ENCODE measurements at places on chromosomes 4 and X.
A peak's percentile ranks its signal among the peaks of the same experiment; 100 is the strongest.

- no peak for DNase-seq
These were observed 126.5 kb upstream of the INTU start for GRCh38 chr4:127506283-127506682.

- DNase-seq, result no peak
These were observed 12.7 kb upstream of the CXCL8 start for GRCh38 chr4:73727685-73728084.

- DNase-seq, result no peak
These were observed 7.1 kb downstream of the EPGN start for GRCh38 chr4:74315376-74315775.

DNA sequence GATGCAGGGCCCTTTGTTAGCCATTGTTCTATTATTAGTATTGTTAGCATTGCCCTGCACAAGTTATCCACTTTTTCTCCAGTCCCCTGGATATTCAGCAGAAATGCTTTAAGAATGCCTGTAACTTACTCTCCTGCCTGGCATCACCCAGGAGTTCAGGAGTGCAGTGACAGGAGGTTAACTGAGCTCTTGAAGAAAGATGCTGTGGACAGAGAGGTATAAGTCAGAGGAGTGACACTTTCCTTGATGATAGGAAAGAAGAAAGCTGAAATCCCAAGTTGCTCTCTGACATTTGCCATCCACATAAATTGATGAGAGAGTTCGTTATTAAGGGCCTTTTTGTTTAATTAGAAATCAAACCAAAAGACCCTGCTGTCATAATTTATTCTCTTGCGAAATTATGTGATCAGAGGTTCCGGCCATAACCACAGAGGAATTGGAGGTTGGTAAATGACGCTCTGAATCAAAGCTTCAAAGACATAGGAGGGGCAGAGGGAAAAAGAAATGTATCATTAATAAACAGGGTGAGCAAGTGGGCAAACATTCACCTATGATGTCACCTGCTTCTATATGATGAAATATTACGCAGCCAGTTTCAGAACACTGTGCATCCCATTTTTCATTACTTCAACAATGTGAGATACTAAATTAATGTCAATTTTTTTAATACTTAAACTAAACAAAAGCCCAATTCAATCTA is 230.2 kb upstream of the JADE1 start:
- no peak for DNase-seq

DNA sequence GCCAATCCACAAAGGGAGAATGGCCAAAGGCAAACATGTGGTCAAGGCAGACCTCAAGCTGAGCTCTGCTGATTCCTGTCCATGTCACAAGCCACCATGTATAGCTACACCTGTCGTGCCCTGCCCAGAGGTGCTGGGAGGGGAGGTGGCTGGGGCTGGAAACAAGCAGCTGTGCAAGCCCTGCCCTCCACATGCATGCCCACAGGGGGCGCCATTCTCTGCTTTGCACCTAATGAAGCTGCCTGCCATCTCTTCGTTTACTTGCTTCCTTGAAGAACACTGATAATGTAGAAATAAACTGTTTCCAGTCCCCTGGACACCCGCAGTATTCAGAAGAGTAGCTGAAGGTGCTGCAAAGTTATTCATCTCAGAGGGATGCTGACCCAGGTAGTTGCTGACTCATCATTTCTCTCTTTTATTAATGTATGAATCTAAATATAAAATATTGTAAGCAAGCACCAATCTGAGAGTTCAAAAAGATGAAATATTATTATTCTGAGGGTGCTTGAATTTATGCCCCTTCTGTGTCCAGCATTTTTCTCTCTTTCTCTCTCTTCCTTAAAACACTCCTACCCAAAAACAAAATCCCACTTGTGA is 278.6 kb downstream of the ADGRA3 start:
- DNase-seq, result no peak

- DNase-seq, result no peak
These were observed 172.7 kb upstream of the MED14 start for GRCh38 chrX:40908026-40908425.

DNA sequence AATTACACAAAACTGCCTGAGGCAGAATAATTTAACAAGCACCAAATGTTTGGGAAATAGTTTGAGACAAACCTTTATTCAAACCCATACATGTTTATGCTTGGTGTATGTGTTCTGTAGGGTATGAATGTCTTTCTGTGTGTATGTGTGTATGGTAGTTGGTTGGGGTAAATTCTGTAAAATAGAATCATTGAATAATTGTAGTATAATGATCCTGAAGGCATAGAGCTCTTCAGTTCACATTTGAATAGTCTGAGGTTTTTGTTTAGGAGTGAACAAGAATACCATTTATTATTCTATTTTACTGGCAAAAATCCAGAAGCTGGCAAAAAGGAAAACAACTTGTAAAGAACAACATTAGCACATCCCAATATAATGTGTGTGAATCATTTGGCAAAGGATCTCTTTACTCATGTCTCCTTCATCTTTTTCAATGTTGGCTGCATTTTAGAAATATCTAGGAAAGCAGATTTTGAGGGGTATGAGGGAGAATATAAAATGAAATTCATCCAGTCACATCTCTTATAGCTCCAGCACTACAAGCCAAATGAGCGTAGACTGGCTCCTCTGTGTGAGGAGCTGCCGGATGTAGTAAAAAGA is 360.0 kb downstream of the CHIC1 start:
- no peak for DNase-seq

DNA sequence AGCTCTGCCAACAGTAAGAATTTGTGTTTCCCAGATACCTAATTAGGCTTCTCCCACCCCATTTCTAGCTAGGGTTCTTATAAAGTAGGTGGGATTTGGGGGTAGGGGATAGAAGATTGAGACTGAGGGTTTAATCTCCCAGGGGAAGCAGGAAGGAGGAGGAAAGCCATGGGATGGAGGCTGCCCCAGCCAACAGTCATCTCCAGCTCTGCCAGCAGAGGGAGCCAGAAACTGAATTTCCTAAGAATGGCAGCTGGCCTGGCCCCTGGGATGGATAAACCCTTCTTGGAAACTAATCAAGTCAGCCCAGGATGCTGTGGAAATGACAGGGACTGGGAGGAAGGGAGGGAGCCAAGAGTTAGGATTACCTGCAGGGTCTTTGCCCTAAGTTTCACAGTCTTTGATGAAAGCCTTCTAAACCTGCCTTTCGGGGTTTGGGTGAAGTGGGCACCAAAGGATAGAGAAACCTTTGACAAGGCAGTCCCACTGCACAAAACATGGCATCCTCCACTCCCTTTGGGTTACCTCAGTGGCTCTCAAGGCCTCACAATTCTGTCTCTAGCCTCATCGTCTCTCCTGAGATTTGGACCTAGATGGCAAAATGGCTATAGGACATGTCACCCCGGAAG is 6.7 kb upstream of the ERCC6L start:
- DNase-seq, result peak; percentile 21

Measured in fibroblast of skin of left quadriceps (primary cell).